Activated naive CD4-positive, alpha-beta T cell treated with Interleukin-2 at 50 U/mL for 16 hours (primary cell): ENCODE measurements at places on chromosomes 2 and 18.

- no peak for DNase-seq
These were observed 39.2 kb downstream of the NDC80 start for GRCh38 chr18:2610549-2610948.

DNA sequence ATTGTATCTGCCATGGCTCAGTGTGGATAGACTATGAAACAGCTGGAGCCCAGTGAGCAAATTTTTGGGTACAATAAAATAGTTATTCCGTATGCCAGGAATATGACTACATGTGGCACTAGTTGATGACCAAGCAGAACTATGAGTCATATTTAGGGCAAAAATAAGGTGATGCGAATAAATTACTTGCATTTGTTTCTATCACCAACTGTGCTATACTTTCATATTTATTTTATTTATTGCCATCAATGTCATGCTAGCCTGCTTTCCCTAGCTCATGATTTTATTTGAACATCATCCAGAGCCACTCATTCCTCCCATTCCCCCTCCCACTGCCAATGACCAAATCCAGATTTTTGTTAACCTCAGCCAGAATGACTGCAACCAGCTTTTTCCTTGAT is 13.3 kb upstream of the FAP start:
- no peak for DNase-seq

- no peak for DNase-seq
These were observed 45.4 kb upstream of the EHBP1 start for GRCh38 chr2:62660087-62660486.

- DNase-seq, result peak; percentile 28
These were observed 886 bp downstream of the PRKCE start for GRCh38 chr2:45652090-45653031.

GRCh38 chr18:77254711-77255405 is 5.2 kb downstream of the GALR1 start:
- no peak for DNase-seq

GRCh38 chr2:23420840-23421476 is 36.0 kb downstream of the KLHL29 start:
- DNase-seq, result no peak

DNA sequence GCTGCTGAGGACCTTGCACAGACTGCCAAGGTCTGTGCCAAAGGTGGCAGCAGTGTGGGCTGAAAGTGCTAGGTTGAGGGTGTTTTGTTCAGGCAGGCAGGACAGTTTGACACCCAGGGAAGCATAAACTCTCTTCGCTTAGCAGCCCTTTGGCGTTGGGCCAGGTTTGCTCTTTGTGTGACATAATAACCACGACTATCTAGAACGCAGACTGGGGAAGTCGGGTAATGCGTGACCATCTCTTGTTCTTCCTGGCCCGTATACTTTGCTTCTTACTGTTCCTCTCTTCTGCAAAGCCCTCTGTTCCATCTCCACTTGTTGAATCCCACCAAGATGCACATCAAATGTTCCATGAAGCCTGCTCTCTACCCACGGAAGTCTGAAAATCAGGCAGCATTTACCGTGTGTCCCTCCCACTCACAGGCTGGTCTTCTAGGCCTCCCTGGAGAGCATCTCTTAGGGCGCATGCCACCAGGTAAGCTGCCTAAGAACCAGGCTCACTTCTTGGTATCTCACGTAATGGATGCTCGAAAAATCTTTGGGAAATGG is 96.7 kb upstream of the LMAN1 start:
- no peak for DNase-seq

DNA sequence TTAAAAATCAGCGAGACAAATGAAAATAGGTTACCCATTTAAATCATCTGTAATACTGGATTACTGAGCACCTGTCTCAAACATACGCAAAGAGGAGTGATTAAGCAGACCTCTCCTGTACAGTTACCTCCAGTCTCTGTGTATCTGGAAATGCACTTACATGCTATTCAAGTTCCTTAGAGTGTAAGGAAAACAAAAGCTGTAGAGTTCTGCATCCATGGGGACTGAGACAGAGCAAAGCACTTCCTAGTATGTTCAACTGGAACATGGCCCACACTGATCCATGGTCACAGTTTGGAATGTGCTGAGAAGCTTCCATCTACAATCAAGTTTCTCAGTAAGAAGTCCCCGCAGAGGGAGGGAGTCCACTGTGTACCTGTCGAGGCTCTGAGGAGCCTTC is 63.9 kb downstream of the PPP4R1 start:
- no peak for DNase-seq

DNA sequence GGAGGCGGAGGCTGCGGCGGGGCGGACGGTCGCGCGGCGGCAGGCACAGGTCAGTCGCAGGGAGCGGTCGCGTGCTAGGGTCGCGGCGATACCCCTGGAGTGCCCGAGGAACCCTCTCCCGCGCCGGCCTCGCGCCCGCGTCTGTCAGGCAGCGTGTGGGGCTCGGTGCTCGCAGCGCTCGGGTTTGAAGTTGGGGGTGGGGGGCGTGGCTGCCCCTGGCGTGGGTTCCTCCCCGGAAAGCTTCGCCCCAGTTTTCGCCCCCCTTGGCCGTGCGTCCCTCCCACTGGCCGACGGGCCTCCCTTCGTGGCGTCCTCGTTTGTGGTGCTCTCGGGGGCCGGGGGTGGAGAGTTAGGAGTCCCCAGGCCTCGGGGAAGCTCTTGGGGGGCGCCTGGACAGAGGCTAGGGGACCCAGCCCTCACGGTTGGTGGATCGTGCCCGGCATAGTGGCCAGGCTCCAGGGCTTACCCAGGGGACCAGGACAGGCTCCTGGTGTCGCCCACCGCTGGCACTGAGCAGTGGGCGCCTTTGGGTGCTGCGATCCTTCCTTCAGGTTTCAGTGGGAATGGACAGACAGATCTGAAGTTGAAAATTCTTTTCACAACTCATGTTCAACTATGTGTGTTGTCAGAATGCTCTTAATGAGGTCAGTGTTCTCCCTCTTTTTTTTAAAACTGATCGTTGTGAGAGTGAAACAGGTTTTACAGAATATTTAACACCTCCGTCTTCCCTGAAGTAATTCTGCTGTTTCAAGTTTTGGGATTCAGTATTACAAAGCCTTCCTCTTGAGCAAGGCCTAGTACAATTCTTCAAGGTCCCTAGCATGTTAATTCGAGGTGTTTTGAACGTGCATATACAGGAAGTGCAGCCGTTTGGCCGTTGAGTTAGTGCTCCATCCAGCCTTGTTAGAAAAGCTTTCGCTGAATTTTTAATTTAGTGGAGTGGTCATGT is 604 bp downstream of the RALBP1 start:
- DNase-seq, result peak; percentile 70

DNA sequence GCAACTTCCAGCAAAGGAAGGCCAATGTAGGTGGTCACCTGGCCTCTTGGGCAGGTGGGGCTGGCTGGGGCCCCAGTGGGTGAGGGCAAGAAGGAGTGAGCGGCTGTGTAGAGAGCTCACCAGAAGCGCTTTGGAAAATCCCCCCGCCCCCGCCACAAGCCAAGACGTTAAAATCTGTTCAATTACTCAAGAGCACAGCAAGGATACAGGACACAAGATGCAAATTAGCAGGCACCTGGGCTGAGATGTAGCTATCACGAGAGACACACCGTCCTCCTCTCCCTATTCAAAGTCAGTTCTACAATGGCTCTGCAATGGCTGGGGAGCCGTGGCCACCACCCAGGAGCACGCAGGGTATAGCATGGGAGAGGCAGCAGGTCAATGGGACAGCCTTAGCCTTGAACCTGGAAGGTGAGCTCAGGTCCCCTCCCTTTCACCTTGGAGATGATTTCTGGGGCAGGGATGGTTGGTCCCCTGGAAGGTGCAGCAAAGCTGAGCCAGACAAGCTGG is 38.5 kb upstream of the GPR17 start:
- DNase-seq, result no peak

- no peak for DNase-seq
These were observed 3.5 kb downstream of the PCBP1 start for GRCh38 chr2:70090706-70091334.

DNA sequence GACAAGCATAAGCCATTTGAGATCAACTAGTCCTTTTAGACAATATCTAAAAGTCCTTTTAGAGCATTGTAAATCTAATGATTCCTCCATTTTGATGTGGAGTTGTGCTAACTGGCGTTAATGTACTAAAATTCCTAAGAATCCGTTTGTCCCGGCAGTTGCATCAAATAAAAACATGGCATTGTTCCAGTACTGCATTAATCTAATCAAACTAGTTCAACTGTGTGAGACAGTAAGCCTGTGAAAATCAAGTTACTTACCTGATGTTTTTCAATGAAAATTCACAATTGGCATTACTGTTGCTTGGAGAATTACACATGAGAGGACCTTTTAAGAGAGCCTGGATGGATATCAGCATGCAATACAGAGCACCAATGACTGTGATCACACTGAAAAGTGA is 13.3 kb downstream of the TM4SF20 start:
- DNase-seq, result no peak

- DNase-seq, result no peak
These were observed 45.0 kb downstream of the WDR75 start for GRCh38 chr2:189486237-189486770.

- DNase-seq, result no peak
These were observed 41.8 kb downstream of the TMEM163 start for GRCh38 chr2:134676960-134677359.

GRCh38 chr2:30722936-30723725 is 84.1 kb downstream of the CAPN13 start:
- DNase-seq, result no peak

GRCh38 chr2:28310107-28310506 is 82.6 kb upstream of the FOSL2 start:
- DNase-seq, result no peak

DNA sequence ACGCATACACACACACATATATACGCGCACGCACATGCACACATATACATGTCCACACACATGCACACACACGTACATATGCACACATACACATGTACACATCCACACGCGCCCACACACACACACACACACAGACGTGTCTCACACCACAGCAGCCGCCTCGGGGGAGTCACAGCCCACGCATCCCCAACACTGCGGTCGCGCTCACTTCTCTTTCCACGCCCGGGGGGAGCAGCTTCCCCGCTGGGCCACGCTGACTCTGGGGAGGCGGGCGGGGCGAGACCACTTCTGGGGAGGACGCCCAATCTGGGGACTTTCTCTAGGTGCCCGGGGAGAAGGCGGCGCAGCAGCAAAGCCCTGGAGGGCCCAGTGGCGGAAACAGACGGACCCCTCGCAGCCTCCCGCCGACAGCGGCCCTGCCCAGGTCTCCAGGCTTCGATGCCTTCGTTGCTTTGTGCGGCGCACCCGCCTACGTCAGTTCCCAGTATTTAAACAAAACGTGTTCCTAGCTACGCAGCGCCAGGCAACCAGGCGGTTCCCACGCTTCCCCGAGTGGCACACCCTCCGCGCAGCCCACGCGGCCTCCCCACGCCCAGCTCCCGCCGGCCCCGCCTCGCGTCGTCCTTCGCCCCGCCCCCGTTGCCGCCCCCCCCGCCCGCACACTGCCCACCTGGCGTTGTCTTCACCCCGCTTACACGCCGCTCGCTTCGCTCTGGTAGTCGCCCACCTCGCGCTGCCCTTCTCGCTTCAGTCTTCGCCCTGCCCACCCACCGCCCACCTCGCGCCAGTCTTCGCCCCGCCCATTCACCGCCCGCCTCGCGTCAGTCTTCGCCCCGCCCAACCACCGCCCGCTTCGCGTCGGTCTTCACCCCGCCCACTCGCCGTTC is 810 bp upstream of the RBFA start:
- peak; percentile 77 for DNase-seq

- DNase-seq, result no peak
These were observed 47.6 kb downstream of the ITGAV start for GRCh38 chr2:186637497-186637800.

DNA sequence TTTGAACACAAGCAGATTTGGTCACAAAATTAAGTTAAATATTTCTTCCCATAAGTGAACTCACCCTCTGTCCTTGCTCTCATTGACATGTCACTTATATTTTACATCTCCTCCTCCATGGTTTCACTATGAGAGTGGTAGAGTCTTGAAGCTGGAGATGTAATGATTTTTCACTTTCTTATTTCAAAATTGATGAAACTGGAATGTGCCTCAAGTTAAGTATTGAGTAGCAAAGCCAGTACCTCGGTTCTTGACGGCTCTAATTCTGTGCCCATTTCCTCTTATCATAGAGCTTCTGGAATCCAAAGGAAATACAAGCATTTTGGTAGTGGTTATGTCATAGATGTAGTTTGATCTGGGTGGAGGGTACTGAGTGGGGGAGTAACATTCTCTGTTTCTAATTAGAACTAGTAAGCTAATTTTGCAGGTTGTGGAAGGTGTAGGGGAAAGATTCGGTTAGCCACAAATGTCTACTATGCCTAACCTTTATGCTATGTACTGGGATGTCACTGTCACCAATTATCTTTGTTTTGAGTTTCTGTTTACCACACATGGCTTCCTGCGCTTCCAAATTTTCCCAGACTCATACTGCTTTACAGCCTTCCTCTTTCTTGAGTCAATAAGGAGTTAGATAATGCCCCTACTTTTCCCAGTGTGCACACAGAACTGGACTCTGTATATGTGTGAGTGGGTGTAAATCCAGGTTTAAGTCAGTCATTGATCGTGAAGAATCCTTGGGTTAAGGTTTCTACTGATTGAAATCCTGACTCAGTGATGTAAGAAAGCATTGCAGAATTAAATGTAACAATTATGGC is 96.8 kb downstream of the DIS3L2 start:
- no peak for DNase-seq

DNA sequence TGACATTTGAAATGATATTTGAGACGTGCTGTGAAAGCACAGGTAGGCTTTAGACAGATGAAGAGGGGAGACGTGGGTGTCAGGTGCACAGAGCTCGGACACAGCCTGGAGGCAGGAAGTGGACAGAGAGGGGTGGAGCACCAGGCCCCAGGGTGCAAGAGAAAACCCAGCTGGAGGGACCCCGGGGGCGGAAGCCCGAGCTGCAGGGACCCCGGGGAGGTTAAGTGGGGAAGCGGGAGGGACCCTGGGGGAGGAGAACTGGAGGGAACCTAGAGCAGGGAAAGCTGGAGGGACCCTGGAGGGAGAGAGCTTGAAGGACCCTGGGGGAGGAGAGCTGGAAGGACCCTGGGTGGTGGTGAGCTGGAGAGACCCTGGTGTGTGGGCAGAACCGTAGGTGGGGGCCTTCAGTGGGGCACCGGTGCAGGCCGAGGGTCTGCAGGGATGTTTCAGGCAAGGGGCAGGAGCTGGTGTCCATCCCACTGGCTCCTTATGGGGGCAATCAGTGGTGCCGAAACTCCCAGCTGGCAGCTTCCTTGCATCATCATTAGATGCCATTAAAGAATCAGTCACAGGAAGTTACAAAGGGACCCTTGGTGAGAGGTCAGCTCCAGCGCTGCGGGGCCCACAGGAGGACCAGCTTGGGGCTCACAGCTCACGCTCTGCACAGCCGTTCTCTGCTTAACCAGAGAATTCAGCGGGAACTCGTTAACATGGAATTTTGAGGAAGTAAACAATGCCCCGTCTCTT is 246.6 kb downstream of the EIPR1 start:
- no peak for DNase-seq

- no peak for DNase-seq
These were observed 340.1 kb upstream of the GYPC start for GRCh38 chr2:126315828-126316227.

DNA sequence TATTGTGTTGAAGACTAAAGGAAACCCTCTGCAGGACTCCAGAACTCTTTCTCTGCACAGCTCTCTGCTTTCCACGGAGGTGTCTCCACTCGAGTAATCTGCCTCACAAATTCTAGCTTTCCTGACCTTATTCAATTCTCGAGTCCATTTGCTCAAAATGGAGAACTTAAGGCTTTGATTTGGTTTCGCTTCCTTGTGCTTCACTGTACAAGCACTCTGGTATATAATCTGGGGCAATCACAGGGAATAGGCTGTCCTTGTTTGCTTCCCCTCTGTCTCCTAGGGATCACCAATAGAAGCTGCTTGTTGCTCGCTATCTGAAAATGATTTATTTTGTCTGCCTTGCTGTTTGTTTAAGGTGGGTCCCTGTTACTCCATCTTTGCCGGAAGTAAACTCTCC is 129.1 kb upstream of the DOCK10 start:
- DNase-seq, result no peak

- DNase-seq, result no peak
These were observed 128.0 kb upstream of the FBXO11 start for GRCh38 chr2:48034295-48034694.
